HT1080 (cell line): ENCODE measurements at places on chromosomes 7 and 10. TPM values are rescaled to one million over a fixed set of nuclear protein-coding genes. Genes with fewer than 3 reads are reported as not detected.

The HELLS gene
- total RNA-seq, result 92.2 and 108 TPM in 2 replicates

The RSPH10B gene
- total RNA-seq, result not detected in 2 replicates

The TBXAS1 gene
- total RNA-seq, result 13.0 and 13.5 TPM in 2 replicates

The TMEM270 gene
- total RNA-seq, result 0.23 TPM in 1 of 2 replicates, not detected in the other

The ANXA7 gene
- 94.4 and 115 TPM in 2 replicates for total RNA-seq

The INTS1 gene
- total RNA-seq, result 72.9 and 82.4 TPM in 2 replicates

The PNLIPRP3 gene
- 0.05 and 0.13 TPM in 2 replicates for total RNA-seq

The ETV1 gene
- total RNA-seq, result 9.3 and 9.5 TPM in 2 replicates

The GPR37 gene
- total RNA-seq, result 0.79 and 0.80 TPM in 2 replicates

GRCh38 chr7:2934211-2934731 is 90.2 kb upstream of the GNA12 start:
- peak; percentile 73 for DNase-seq

DNA sequence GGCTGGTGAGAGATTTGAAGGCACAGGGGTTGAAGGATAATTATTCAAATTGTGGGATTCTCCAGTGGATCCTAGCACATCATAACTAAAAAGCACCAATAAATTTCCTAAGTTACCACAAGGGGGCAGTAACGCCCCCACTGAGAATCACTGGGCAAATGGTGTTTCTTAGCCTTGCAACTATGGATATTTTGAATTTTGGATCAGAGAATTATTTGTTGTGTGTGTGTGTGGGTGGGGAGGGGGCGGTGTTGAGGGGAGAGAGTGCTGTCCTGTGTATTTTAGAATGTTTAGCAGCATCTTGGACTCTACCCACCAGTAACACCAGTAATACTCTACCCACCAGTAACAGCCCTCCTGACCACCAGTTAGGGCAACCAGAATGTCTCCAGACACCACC is 63.3 kb upstream of the PRKG1 start:
- no peak for DNase-seq

GRCh38 chr10:6625428-6625827 is 45.4 kb upstream of the PRKCQ start:
- no peak for DNase-seq

DNA sequence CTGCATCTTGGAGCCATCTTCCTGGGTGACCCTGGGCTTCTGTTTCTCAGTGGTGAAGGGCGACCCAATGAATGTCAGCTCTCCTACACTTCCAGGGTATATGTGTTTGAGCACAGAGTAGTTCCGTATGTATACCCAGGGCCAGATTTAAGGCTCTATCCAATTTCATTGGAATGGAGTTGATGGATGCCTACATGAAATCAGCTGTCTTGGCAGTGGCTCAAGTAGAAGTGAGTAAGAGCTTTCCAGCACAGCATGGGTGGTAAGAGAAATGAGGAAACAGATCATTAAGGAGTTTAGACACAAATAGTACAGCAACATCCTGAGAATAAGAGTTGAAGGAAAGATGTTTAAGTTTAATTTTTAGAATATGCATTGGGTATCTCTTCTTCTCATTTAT is 433.0 kb downstream of the PAXIP1 start:
- no peak for DNase-seq

- peak; percentile 3 for DNase-seq
These were observed 29.8 kb upstream of the WAC start for GRCh38 chr10:28503114-28503513.

DNA sequence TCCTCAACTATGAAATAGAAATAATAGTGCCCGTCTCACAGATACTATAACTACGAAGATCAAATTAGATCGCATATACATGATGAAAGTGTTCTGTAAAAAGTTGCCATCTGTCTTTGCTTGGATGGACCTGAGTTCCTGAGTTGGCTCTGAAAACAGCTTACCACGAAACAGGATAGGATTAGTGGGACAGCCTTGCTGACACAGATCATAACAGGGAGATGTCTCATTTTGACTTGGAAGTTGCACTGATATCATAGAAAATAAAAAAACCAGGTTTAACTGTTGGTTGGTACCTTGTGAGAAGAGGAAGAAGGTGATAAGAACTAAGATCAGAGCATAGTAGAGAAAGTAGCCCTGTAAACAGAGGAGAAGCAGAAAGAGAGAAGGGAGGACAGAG is 79.3 kb upstream of the AGBL3 start:
- no peak for DNase-seq

GRCh38 chr7:138167222-138167621 is 91.0 kb downstream of the AKR1D1 start:
- DNase-seq, result no peak

- no peak for DNase-seq
These were observed 188.6 kb downstream of the AUTS2 start for GRCh38 chr7:69786730-69787395.

DNA sequence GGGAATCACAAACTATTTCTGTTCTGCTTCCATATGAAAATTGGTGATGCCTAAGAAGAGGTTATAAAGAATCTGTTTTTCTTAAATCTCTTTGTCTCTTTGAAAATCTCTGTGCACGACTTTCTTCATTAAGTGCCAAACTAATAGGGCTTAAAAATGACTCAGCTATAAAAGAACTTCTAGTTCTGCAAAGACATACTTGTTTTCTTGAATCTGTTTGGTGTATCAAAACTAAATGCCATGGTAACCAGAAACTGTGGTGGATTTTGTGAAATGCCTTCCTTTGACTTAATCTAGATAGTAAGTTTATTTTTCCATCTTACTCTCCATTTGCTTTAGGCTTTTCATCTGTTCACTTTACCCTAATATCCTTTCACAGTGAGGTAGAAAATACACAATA is 417.8 kb downstream of the PARD3 start:
- DNase-seq, result no peak

- DNase-seq, result no peak
These were observed 247.5 kb downstream of the FOXP2 start for GRCh38 chr7:114662002-114662677.

DNA sequence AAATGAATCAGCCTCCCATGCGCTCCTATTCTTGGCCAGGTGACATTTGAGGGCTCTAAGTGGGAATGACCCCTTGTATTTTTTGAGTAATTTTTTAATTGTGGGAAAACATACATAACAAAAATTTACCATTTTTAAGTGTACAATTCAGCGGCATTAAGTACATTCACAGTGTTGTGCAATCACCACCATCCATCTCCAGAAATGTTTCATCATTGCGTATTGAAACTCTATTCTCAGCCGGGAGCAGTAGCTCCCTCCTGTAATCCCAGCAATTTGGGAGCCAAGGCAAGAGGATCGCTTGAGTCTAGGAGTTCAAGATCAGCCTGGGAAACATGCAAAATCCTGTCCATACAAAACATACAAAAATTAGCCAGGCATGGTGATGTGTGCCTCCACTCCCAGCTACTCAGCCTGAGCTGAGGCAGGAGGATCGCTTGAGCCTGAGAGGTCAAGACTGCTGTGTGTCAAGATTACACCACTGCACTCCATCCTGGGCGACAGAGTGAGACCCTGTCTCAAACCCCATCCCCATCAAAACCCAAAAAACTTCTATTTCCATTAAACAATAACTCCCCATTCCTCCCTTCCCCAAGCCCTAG is 2.5 kb downstream of the ANTXRL start:
- no peak for DNase-seq

GRCh38 chr10:18137111-18137510 is 3.1 kb upstream of the CACNB2 start:
- no peak for DNase-seq

DNA sequence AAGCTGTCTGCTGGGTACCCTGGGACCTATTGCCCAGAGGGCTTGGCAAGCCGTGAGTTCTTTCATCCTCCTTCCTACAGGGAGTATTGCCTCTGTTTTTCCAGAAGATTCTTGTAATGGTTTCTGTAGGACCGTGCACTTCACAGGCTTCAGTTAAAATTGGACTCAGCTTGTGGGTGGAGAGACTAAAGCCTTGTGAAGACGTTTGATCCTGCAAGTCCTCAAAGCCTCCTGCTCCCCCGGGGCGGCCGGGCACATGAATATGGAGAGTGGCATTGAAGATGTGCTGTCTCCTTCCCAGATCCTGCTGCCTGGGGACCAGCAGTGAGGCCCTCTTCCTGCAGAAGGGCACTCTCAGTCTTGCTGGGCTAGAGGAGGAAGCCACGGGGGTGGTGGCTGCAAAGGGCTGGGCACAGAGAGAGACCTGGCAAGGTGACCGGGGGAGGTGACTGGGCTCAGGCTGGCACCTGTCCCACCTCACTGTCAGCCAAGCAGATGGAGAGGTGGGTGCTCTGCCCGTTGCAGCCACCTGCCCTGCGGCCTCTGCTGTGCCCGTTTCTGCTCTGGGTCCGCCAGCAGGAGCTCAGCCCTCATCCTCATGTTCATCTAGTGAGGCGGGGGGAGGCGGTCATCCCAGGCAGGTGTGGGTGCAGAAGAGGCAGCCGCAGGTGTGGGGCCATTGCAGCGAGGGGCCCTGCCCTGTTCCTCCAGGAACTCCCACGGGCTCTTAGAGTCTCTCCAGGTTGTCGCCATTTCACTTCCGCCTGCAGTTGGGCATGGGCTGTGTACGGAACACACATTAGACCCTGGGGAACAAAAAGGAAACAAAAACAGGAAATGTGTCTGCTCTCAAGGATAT is 55.7 kb downstream of the TMEM209 start:
- DNase-seq, result no peak

DNA sequence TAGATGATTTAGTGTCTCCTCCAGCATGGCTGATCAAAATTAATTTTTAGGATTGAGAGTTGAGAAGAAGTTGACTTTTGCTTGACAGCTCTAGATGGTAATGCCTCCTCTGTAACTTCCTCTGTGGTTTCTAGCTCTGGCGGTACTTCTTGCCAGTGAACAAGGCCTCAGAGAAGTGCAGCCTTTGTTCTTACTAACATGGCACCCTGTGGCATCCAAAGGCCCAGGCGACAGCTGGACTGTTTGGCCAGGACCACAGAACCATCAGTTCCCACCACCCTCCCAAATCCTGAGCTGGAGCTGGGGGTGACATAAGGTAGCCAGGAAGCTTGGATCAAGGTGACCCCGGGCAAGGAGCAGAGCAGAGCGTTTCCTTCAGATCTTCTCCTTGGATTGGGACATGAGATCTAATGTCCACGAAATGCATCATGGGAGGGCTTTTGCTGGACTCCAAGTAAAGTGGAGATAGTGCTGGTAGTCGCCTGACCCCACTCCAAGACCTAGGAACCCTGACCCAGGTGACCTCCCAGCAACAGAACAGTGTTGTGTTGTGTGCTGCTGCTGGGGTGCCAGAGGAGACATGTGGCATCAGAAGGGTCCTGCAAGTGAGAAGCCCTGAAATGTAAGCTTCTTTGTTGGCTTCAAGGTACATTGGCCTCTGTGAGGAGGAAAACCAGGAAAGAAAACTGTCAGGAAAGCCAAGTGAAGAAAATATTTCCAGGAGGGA is 41.8 kb downstream of the APBB1IP start:
- DNase-seq, result no peak

DNA sequence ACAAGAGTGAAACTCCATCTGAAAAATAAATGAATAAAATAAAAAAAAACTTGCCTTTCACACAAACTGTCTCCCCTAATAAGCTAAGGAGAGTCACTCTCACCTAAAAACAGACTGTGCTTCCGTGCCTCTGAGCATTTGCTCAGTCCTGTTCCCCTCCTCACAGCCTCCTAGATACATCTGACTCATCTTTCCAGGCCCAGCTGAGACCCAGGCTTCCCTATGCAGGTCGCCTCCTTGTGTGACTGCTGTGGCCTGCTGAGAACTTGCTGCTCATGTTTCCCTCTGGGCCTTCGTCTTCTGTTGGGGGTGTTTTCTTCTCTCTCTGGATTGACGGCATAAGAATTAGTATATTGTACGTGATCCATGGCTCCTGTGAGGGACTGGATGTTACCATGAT is 777.7 kb downstream of the LRMDA start:
- peak; percentile 50 for DNase-seq

DNA sequence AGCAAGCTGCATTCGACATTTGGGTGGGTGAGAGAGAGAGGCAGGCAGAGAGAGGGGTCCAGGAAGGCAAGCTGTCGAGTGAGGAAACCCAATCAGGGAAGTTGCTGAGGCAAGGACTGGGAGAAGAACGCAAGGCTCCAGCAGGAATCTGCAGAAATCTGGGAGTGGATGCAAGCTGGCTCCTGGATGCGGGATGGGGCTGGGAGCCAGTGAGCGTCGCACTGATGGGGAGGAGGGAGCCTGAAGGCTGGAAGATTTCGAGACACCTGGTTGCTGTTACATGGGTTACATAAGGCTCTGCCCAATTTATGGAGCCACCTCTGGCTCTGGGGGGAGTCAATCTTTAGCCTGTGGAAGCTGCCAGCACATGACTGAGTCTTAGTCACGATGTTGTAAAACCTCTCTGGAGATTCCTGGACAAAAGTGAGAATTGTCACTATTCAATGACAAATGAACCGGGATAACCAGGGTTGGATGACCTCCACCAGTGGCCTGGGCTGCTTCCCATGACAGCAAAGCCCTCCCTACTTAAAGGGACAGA is 51.1 kb upstream of the ADRB1 start:
- DNase-seq, result peak; percentile 29

DNA sequence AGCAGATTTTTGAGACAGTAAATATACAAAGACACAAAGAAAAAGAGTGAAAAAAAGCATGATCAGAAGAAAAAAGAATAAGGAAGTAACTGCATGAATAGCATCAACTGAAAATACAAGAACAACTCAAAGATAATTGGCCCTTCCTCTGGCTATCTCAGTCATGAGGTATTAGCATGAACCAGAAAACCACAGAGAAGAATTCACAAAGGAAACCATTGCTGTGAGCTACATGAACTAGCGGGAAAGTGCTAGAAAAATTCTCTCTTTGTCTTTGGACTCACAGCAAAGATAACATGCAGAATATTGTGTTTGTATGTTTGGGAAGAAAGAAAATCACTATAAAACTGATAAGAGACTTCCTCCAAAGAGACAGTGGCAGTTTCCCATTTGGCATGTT is 82.9 kb downstream of the SORCS1 start:
- DNase-seq, result no peak

GRCh38 chr10:75287697-75288096 is 51.9 kb upstream of the COMTD1 start:
- no peak for DNase-seq

GRCh38 chr7:115058726-115059125 is 136.8 kb downstream of the MDFIC start:
- DNase-seq, result no peak
